Sigmoid colon (tissue), 7 donors: ENCODE measurements at places on chromosomes 1 and 21.
A peak's percentile ranks its signal among the peaks of the same experiment; 100 is the strongest.

DNA sequence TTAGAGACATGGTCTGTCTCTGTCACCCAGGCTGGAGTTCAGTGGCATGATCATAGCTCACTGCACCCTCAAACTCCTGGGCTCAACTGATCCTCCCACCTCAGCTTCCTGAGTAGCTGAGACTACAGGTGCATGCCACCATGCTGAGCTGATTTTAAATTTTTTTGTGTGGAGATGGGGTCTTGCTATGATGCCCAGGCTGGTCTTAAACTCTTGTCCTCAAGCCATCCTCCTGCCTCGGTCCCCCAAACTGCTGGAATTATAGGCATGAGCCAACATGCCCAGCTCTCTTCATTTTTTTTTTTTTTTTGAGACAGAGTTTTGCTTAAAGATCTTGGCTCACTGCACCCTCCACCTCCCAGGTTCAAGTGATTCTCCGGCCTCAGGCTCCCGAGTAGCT, 24.8 kb upstream of the AGPAT3 start:
- no peaks in the 10 kb centered on the region for H3K27me3 ChIP-seq
- no peaks in the 10 kb centered on the region for H3K36me3 ChIP-seq
- no peak overlapping the region for H3K4me3 ChIP-seq
- H3K27ac ChIP-seq: no peak overlapping the region

DNA sequence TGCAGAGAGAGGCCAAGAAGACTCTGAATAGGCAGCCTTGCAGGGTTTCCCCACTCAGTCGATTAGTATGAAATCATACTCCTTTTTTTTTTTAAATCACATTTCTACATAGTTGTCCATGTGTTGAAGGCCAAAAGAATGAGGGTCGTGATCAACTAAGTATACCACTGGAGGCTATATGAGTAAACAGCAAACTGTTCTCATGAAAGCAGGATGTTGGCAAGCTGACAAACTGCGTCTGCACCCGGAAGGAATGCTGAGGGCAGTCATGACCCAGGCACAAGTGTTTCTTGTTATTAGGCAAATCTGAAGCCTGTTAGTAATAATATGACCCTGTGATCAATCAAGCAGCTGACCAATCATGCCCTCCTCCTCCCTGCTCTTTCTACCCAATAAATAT, 213.2 kb downstream of the USH2A start:
- H3K4me3 ChIP-seq: no peak overlapping the region
- no peak for DNase-seq
- H3K27ac ChIP-seq: no peak overlapping the region

GRCh38 chr1:228358764-228359612, 47.6 kb downstream of the TRIM11 start:
- no peak overlapping the region for H3K27ac ChIP-seq
- H3K27me3 ChIP-seq: no peaks in the 10 kb centered on the region
- no peaks in the 10 kb centered on the region for H3K4me1 ChIP-seq
- no peak overlapping the region for H3K4me3 ChIP-seq

DNA sequence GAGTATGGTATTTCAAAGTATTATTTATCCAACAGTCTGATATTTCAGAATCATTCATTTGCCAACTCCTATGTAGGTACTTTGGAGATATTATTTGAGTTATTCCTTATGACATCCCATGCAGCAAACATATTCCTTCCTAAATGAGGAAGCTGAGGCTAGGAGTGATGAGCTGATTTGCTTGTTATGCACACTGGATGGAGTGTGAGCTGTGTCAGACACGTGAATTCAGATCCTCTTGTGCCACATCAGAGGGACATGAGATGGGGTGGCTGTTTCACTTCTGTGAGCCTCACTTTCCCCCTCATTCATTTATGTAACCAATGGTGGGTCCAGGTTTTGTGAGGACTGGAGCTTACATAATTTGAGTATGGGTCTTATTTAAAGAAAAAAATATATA, 215.9 kb downstream of the DISC1 start:
- H3K27ac ChIP-seq: no peak overlapping the region
- no peaks in the 10 kb centered on the region for H3K27me3 ChIP-seq
- no peak for DNase-seq
- H3K4me1 ChIP-seq: no peaks in the 10 kb centered on the region
- H3K4me3 ChIP-seq: no peak overlapping the region
- H3K36me3 ChIP-seq: no peaks in the 10 kb centered on the region

- no peak overlapping the region for H3K4me3 ChIP-seq
- no peaks in the 10 kb centered on the region for H3K4me1 ChIP-seq
- DNase-seq: no peak
- no peaks in the 10 kb centered on the region for H3K36me3 ChIP-seq
- no peaks in the 10 kb centered on the region for H3K27me3 ChIP-seq
Observed at GRCh38 chr1:209454340-209454994, 129.0 kb upstream of the CAMK1G start.

DNA sequence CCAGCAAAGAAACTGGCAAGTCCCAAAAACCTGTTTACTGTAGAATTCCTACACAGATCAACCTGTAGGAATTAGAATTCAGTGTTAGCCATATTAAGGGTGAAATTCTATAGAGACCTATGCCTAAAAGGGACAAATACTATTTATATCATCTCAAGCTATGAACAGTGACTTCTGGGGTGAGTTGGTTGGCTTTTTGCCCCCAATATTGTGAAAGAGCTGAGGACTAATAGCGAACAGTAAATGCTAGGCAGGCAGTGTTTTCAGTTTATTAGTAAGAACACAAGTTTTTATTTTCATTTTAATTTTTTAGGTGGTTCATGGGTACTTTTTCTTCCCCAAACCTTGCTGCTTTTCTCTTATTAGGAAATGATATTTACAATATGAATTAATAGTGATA, 15.3 kb downstream of the SLC16A4 start:
- no peak overlapping the region for H3K4me3 ChIP-seq
- peaks cover 4% of the 10 kb centered on the region for H3K36me3 ChIP-seq
- H3K27ac ChIP-seq: no peak overlapping the region

- no peak overlapping the region for H3K27ac ChIP-seq
- DNase-seq: no peak
- H3K27me3 ChIP-seq: no peaks in the 10 kb centered on the region
- no peaks in the 10 kb centered on the region for H3K4me1 ChIP-seq
- H3K4me3 ChIP-seq: no peak overlapping the region
Observed at GRCh38 chr1:93056649-93057048, 22.4 kb upstream of the MTF2 start.

GRCh38 chr1:194300340-194300739, 1113.9 kb upstream of the B3GALT2 start:
- DNase-seq: no peak
- no peaks in the 10 kb centered on the region for H3K27me3 ChIP-seq
- no peak overlapping the region for H3K27ac ChIP-seq
- no peaks in the 10 kb centered on the region for H3K36me3 ChIP-seq

DNA sequence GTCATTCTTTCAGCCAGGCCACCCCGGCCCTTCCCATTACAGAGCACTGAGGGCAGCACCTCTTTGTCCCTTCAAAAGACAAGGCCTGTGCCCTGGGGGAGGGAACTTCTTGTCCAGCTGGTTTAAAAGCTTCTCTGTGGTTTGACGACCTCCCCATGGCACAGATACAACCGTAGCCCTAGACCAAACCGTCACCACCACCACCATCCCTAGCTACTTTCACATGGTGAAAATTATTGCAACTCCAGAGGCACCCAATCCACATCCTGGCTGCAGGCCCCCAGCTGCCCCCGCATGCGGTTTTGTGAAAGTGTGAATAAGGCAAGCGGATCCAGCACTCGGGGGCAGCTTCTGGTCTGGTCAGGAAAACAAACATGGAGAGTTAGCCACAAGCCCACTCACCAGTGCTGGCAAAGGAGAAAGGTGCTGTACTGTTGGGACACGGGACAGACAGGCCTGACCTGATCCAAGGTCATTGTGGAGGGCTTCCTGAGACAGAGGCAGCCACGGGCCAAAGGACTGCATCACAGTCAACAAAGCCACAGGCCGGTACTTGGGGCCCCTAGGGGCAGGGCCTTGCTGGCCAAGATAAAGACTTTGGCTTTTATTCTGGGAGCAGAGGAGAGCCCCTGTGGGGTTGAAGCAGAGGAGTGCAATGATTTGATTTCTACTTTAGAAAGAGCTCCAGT, 31.2 kb downstream of the CDCA8 start:
- peak; percentile 44 for DNase-seq
- H3K27ac ChIP-seq: no peak overlapping the region
- H3K27me3 ChIP-seq: no peaks in the 10 kb centered on the region
- H3K4me1 ChIP-seq: no peaks in the 10 kb centered on the region
- no peaks in the 10 kb centered on the region for H3K36me3 ChIP-seq

DNA sequence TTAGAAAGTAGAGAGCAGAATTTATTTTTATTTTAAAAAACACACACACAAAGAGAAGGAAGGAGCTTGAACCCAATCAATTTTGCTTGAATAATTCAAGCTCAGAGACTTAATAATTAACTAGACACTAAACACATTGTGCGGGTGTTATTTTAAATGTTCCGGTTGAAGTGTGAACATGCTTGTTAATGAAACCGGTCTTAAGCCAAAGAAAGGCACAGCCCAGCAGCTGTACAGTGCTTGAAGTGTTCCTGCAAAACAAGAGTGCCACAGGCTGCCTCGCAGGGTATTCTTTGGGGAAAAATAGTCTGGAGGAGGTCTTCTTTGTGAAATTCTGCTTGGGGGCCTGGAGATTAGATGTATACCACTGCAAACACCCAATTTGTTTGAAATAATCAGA, 2.2 kb upstream of the CDC42BPA start:
- H3K36me3 ChIP-seq: no peaks in the 10 kb centered on the region
- no peak overlapping the region for H3K27ac ChIP-seq
- DNase-seq: no peak
- no peaks in the 10 kb centered on the region for H3K27me3 ChIP-seq

DNA sequence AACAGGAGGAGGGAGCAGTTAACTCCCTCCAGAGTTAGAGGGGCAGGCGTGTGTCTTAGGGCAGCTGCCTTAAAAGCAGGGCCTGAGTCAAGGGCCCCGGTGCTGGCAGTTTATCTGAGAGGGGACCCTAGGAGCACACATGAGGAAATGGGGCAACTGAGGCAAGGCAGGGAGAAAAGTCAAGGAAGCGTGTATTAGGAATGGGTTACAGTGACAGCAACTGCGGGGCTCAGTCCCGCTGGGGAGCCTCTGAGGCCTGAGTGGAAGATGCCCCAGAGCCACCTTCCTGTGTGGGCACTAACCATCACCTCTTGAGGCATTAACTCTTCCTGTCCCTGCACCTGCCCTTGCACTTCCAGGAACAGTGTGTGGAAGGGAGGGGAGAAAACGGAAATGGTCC, 276.3 kb downstream of the MATN1 start:
- H3K4me1 ChIP-seq: no peaks in the 10 kb centered on the region
- no peak overlapping the region for H3K4me3 ChIP-seq
- DNase-seq: no peak
- H3K27me3 ChIP-seq: no peaks in the 10 kb centered on the region

DNA sequence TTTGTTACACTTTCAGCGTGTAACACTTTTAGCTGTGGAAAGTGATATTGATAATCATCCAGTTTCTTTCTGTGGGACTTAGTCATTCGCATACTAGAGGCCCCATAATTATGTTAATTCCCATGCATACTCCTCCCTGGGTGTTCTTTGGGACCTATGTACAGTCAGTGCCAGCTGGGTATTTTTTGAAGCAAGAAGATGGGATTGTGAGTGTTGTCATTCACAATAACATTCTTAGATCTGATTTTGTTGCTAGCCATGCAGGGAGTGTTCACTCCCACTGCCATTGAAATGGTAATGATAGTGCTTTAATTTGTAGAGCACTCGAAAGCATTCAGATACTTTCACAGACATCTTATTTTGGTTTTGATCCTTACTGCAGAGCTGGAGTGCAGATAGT, 11.6 kb downstream of the SARS1 start:
- no peaks in the 10 kb centered on the region for H3K27me3 ChIP-seq
- H3K36me3 ChIP-seq: peaks cover 18% of the 10 kb centered on the region
- H3K27ac ChIP-seq: no peak overlapping the region
- no peak for DNase-seq
- no peak overlapping the region for H3K4me3 ChIP-seq

GRCh38 chr1:200147742-200148141, 120.2 kb downstream of the NR5A2 start:
- H3K36me3 ChIP-seq: no peaks in the 10 kb centered on the region
- no peak overlapping the region for H3K4me3 ChIP-seq
- no peaks in the 10 kb centered on the region for H3K4me1 ChIP-seq
- no peak for DNase-seq
- no peaks in the 10 kb centered on the region for H3K27me3 ChIP-seq

GRCh38 chr1:151838222-151839081, 1.2 kb downstream of the C2CD4D start:
- H3K27me3 ChIP-seq: peaks cover 74% of the 10 kb centered on the region
- H3K27ac ChIP-seq: no peak overlapping the region
- peaks cover 26% of the 10 kb centered on the region for H3K4me1 ChIP-seq
- no peaks in the 10 kb centered on the region for H3K36me3 ChIP-seq
- peak overlapping the region; percentile 35 for H3K4me3 ChIP-seq
- DNase-seq: no peak

DNA sequence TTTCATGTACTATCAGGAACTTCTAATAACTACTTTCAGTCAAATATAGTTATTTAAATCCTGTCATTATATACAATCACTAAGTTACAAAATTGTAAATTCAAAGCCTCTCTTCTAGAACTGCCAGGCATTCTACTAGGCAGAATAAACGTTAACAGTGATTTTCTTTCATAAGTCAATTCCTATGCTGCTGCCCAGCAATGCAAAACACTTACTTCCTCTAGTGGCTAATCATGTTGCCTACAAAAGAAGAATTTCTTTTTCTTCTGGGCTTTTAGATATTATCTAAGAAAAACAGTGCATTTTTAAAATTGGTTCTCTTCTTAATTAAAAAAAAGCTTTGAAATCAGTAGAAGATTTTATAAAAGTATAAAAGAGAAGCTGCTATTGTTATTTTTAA, 509.8 kb upstream of the ADAMTS5 start:
- DNase-seq: no peak
- H3K27me3 ChIP-seq: no peaks in the 10 kb centered on the region
- H3K27ac ChIP-seq: no peak overlapping the region
- H3K4me1 ChIP-seq: no peaks in the 10 kb centered on the region

- DNase-seq: no peak
- H3K4me1 ChIP-seq: no peaks in the 10 kb centered on the region
- no peak overlapping the region for H3K27ac ChIP-seq
- H3K36me3 ChIP-seq: no peaks in the 10 kb centered on the region
Observed at GRCh38 chr1:167158813-167159275, 61.8 kb upstream of the POU2F1 start.

- H3K27ac ChIP-seq: no peak overlapping the region
- H3K4me3 ChIP-seq: no peak overlapping the region
- no peaks in the 10 kb centered on the region for H3K36me3 ChIP-seq
- no peaks in the 10 kb centered on the region for H3K27me3 ChIP-seq
- DNase-seq: no peak
Observed at GRCh38 chr1:167052389-167052788, 37.8 kb downstream of the GPA33 start.

- no peak overlapping the region for H3K27ac ChIP-seq
- no peak overlapping the region for H3K4me3 ChIP-seq
- H3K4me1 ChIP-seq: no peaks in the 10 kb centered on the region
- DNase-seq: no peak
- H3K27me3 ChIP-seq: no peaks in the 10 kb centered on the region
Observed at GRCh38 chr1:113542221-113542701, 151.9 kb downstream of the MAGI3 start.

- H3K27me3 ChIP-seq: no peaks in the 10 kb centered on the region
- no peaks in the 10 kb centered on the region for H3K4me1 ChIP-seq
- DNase-seq: no peak
- no peak overlapping the region for H3K4me3 ChIP-seq
Observed at GRCh38 chr1:159817276-159818041, 9.2 kb upstream of the SLAMF8 start.
